ENCODE measurements at places on chromosomes 7 and 10.

DNA sequence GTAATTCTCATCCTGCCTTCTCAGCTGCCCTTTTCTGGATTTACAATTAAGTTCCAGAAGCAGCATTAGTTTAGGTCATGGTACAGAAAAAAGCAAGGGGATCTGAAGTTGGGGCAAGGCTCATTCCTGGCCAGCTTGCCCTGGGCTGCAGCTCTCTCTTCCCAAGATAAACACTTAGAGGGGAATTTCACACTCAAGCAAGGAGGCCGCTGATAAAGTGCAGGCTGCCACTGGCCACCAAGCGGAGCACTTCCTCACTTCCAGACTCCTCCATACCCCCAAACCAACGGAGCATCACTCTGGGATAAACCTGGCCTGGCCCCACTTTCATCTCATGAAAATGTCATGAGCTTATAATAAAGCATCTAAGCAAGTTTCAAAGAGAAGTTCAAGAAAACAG lies 445.5 kb upstream of the MKI67 start:
- DNase-seq, result no peak

DNA sequence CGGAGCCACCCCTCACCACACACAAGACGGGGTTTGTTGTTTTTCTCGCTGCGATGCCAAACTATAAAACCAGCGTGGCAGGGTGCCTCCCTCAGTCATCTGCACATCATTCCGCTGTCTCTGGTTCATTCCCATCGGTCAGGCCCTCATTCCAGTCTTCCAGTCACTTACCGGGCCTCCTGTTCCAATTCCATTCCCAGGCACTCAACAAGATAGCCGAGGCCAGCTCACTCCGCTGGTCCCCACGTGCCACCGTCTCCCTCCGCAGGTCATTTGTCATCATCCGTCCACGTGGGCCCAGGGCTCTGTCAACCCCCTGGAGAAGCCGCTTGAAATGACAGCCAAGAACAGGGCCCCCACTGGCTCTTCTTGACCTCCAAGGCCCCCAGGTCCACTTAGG lies 6.1 kb upstream of the TMEM184A start:
- DNase-seq, result no peak

DNA sequence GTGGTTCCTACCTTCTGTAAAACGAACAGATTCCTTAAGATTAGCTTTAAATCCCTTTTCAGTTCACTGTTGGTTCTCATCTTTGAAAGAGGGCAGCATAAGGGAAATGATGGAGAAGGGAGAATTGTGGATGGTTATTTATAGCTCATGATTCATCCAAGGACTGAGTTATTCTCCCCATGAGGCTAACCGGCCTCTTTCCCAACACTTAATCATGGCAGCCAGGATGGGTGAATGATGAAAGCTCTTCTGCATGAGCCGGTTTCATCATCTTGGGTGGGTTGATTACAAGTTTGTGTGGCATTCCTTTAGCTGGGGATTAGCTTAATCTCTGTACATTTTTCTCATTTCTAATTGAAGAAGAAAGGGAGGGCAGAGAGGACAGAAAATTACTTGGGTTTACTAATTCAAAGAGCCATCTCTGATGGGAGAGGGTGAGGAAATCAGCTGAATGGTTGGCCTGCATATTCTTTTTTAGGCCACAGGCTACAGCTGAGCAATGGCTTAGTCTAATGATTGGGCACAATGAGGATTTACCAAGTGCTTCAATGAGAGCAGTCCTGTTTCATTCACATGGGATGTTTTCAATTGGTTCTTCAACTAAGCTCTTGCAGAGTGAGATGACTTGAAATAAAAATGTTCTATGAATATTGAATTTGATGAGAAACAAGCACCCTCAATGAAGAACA lies 250.0 kb downstream of the BMPER start:
- DNase-seq, result no peak

DNA sequence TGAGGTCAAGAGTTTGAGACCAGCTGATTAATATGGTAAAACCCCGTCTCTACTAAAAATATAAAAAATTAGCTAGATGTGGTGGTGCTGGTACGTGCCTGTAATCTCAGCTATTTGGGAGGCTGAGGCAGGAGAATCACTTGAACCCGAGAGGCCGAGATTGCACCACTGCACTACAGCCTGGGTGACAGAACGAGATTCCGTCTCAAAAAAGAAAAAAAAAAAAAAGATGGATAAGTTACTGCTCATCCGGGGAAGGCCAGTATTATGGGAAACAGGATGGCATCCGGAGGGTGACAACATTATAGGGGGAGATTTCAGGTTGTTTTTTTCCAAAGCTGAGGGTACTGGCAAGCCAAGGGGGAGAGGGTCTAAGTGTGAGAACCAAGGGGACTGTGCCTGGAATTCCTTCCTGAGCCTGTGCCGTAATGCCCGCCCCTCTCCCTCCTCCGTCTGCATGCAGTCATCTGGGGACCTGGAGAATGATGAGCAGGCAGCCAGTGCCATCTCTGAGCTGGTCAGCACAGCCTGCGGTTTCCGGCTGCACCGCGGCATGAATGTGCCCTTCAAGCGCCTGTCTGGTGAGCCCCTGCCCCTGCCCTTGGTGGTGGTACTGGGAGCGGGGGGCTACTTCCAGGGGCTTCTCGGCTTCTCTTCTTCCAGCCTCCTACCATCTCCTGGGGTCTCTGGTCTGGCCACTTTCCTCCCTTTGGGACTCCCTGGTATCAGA lies 4.4 kb downstream of the LAMTOR4 start:
- no peak for DNase-seq

- no peak for DNase-seq
Observed at GRCh38 chr10:95181726-95182125, 12.3 kb upstream of the ACSM6 start.

DNA sequence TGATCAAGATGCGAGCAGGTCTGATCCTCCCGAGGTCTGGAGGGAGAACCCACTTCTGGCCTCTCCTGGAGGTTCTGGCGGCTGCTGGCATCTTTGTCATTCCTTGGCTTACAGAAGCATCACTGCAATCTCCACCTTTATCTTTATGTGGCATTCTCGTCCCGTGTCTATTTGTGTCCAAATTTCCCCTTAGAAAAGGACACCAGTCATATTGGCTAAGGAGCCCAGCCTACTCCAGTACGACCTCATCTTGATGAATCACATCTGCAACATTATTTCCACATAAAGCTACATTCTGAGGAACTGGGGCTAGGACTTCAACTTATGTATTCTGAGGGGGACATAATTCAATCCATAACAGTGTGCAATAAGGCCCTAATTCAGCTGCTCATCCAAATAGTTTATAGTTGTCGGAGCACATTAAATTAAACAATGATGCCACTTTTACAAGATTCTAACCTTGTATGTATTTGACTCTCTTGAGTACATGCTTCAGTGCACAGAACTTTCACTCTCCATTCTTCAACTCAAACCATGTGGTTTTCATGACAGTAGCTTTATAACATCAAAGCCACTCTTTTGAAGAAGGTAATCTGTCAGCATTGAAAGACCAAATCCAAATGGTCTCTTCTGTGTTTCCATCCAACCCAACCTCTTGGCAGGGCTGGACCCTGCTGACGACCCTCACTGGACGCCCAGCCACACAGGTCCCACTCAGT lies 86.2 kb upstream of the DDC start:
- no peak for DNase-seq

- no peak for DNase-seq
Observed at GRCh38 chr10:93074597-93075368, 1.1 kb downstream of the CYP26A1 start.

- no peak for DNase-seq
Observed at GRCh38 chr7:44279731-44280505, 45.5 kb downstream of the CAMK2B start.

All from activated CD4-positive, alpha-beta T cell treated with anti-CD3 and anti-CD28 coated beads, Interleukin-2, amount 10 ng/mL, durations not matched to agents 7 days and 5 days (primary cell).